Activated CD4-positive, alpha-beta T cell treated with anti-CD3 and anti-CD28 coated beads, Interleukin-2, amount 10 ng/mL, durations not matched to agents 7 days and 5 days (primary cell): ENCODE measurements at places on chromosomes 7 and 10. TPM values are rescaled to one million over a fixed set of nuclear protein-coding genes. Genes with fewer than 3 reads are reported as not detected.

GRCh38 chr7:42338916-42339540 is 102.0 kb upstream of the GLI3 start:
- H3K4me1 ChIP-seq = no peaks in the 10 kb centered on the region
- DNase-seq = no peak
- no peaks in the 10 kb centered on the region for H3K36me3 ChIP-seq
- H3K4me3 ChIP-seq = no peak overlapping the region
- H3K27me3 ChIP-seq = no peaks in the 10 kb centered on the region
- no peak overlapping the region for H3K27ac ChIP-seq

- H3K4me1 ChIP-seq = peaks cover 2% of the 10 kb centered on the region
- H3K4me3 ChIP-seq = no peak overlapping the region
- peaks cover 36% of the 10 kb centered on the region for H3K27me3 ChIP-seq
- no peaks in the 10 kb centered on the region for H3K36me3 ChIP-seq
Observed at GRCh38 chr10:120457431-120458172, 575 bp downstream of the PLPP4 start.

GRCh38 chr10:79093658-79094411 is 25.1 kb downstream of the ZMIZ1 start:
- H3K27me3 ChIP-seq = no peaks in the 10 kb centered on the region
- H3K27ac ChIP-seq = peak overlapping the region; percentile 14
- no peaks in the 10 kb centered on the region for H3K36me3 ChIP-seq
- peaks cover 31% of the 10 kb centered on the region for H3K4me1 ChIP-seq
- no peak for DNase-seq

GRCh38 chr7:72321081-72321480 is 91.1 kb downstream of the CALN1 start:
- DNase-seq = no peak
- no peaks in the 10 kb centered on the region for H3K27me3 ChIP-seq
- H3K36me3 ChIP-seq = no peaks in the 10 kb centered on the region

DNA sequence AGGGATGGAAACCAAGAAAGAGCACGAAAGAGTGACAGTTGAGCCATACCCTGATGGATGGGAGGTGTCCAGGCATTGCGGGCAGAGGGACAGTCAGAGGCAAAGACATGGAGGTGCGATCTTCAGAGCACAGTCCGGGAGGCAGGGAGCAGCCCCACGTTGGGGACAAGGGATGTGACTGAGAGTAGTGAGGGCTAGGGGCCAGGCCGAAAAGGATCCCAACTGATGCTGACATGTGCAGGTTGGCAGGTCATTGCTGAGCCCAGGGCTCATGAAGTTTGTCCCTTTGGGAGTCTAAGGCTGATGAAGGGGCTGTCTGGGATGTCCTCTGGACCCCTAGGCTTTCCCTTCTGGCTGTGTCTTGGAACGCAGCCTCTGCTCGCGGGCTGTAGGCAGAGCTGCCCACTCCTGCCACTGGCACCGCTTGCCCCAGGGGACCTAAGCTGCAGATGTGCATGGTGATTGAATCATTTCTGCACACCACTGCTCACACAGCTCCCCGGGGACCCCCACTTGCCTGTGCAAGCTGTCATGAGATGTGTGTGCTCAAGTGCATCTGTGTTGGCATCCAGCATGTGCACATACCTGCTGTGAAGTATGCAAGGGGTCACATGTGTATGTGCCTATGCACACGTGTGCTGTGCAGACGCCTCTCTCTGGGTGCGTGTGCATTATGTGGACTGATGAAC is 125.1 kb downstream of the ZMIZ1 start:
- H3K4me3 ChIP-seq = no peak overlapping the region
- no peaks in the 10 kb centered on the region for H3K27me3 ChIP-seq
- no peak overlapping the region for H3K27ac ChIP-seq
- no peak for DNase-seq
- H3K36me3 ChIP-seq = no peaks in the 10 kb centered on the region

DNA sequence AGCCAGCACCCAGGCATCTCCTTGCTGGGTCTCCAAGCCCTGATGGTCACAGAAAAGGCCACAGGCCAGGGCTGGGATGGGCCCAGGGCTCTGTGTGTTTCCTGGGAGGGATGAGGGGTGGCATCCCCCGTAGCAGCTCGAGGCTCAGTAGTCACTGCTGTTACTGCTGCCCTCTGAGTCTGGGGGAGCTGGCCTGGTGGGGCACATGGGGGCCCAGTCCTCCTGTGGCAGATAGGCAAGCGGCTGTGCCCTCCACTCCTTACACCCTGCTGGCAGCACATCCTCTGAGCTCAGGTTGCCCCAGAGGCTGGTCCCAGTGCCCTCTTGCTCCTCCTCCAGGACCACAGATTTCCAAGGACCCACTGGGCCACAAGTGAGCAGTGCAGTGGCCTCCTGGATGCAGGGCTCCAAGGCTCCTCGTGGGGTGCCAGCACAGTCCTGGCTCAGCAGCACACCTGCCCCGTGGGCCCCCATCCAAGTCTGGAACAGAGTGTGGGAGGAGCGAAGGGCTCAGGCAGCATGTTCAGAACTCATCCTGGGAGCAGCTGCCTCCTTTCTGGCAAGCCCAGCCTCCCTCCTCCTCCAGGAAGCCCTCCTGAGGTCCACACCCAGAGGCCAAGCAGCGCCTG is 31.5 kb upstream of the TUBB8 start:
- DNase-seq = no peak
- H3K27me3 ChIP-seq = peaks cover 7% of the 10 kb centered on the region
- H3K36me3 ChIP-seq = no peaks in the 10 kb centered on the region
- no peak overlapping the region for H3K4me3 ChIP-seq
- peaks cover 2% of the 10 kb centered on the region for H3K4me1 ChIP-seq

Gene CALML3
- not detected for total RNA-seq

- H3K4me1 ChIP-seq = peaks cover 27% of the 10 kb centered on the region
- DNase-seq = peak; percentile 26
- H3K27me3 ChIP-seq = peaks cover 7% of the 10 kb centered on the region
- H3K27ac ChIP-seq = no peak overlapping the region
- peaks cover 3% of the 10 kb centered on the region for H3K36me3 ChIP-seq
Observed at GRCh38 chr7:121547544-121548092, 151.5 kb upstream of the FAM3C start.
